Stimulated activated CD4-positive, alpha-beta T cell treated with anti-CD3 and anti-CD28 coated beads, Interleukin-2, amount 100 ng/mL, for 24 hours (primary cell): ENCODE measurements at places on chromosomes 11 and 22.

GRCh38 chr11:106395716-106396349 is 318.4 kb downstream of the AASDHPPT start:
- no peak for DNase-seq

DNA sequence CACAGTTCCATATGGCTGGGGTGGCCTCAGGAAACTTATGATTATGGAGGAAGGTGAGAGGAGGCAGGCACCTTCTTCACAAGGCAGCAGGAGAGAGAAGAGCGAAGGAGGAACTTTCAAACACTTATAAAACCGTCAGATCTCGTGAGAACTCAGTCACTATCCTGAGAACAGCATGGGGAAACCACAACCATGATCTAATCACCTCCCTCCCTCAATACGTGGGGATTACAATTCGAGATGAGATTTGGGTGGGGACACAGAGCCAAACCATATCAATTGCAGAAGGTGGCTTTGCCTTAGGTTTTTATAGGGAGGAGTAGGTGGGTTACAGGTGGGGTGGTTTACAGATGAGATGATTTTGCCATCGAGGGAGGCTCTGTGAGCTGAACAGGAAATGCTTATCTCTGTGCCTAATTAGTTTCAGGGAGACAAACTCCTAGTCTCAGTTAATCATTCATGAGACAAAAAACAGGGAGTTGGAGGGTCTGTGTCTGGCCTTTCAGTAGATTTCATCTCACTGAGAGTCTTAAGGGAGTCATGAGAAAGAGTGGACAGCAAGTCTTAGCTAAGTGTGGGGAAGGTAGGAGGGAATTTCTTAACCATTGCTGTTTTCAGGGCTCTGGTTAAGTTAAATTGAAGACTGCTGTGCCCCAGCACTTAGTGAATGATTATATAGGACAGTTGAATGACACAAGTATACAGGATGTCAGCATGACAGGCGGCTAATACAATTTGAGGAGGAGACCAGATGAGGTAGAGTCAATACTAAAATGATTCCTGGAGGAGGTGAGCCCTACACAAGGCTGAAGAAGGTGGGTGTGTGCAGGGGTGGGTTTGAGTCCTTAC is 47.7 kb downstream of the CWC15 start:
- no peak for DNase-seq

GRCh38 chr11:70176940-70177689 is 26.0 kb upstream of the FADD start:
- peak; percentile 70 for DNase-seq

GRCh38 chr22:43302531-43303041 is 40.6 kb downstream of the SCUBE1 start:
- DNase-seq = no peak

DNA sequence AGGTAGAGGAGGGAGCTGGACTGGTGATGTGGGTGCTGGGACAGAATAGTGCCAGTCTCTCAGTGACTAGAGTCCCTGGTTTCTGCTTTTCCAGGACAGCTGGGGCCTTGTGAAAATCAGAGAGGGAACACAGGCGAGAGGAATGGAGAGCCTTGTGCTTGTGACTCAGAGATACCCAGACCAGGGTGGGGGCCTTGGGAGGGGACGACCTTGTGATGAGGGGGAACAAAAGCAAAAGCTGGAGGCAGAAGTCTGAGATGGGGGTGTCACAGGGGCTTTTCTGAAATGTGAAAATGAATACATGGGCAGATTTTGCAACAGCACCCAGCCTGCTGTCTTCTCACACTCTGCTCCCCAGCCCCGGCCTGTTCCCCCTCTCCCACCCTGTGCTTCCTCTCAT is 3.4 kb upstream of the NR1H3 start:
- DNase-seq = no peak

- no peak for DNase-seq
These were observed 57.3 kb upstream of the SLN start for GRCh38 chr11:107769189-107769588.

DNA sequence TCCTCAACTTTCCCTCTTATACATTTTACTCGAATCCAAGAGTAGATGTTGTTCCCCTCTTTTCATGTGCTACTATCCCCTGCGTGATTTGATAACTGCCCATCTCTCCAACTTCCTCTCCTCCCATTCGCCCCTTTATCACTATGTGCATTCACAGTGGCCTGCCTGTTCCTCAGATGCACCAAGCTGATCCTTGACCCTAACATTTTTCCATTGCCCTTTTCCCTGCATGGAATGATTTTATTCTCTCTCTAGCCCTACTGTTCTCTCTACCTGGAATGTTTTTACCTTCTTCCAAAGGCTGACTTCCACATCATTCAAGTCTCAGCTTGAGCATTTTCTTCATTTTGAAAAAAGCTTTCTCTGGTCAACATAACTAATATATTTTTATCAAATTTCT is 15.8 kb upstream of the BBOX1 start:
- DNase-seq = no peak

GRCh38 chr11:39570526-39570925 is 1888.9 kb downstream of the LRRC4C start:
- no peak for DNase-seq

DNA sequence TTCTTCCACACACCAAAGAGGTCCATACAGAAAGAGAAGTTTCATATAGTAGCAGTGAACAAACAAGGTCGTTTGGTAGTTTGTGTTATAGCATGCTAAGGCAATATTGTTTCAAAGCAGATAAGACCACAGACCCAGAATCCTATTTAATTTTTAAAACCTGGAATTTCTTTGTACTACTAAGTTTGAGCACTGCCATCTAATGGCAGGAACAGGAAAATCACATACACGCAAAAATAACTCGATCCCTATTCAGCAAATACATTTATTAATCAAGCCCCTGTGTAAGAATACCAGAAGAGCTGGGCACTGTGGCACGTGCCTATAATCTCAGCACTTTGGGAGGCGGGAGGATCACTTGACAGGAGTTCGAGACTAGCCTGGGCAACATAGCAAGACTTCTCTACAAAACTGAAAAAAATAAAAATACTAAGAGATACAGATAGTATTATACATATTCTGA is 2.9 kb upstream of the BTBD10 start:
- DNase-seq = no peak
